ENCODE measurements at places on chromosomes 7 and 10.

DNA sequence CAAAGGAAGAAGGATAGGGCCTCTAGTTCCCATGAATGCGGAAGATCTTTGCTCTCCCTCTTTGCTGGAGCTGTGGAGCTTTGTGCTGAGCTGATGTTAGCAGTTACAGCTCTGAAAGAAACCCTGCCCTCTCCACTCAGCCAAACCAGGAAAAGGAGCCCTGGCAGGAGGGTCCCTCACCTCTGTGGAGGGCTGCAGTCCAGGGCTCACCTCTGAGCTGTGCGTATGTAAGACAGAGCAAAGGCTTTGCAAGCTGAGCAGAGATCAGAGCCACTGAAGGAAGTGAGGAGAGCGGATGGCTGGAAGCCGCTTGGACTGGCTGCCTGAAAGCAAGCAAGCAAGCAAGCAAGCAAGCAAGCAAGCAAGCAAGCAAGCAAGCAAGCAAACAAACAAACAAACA lies 84.7 kb downstream of the RAMP3 start:
- DNase-seq = no peak

- DNase-seq = no peak
Observed at GRCh38 chr7:30433082-30433481, 45.5 kb downstream of the NOD1 start.

- no peak for DNase-seq
Observed at GRCh38 chr7:151248346-151249033, at the start of gene SMARCD3. SMARCD3 (minus strand) TSS chr7:151248694; CDS start chr7:151248562, 132 bp downstream.

DNA sequence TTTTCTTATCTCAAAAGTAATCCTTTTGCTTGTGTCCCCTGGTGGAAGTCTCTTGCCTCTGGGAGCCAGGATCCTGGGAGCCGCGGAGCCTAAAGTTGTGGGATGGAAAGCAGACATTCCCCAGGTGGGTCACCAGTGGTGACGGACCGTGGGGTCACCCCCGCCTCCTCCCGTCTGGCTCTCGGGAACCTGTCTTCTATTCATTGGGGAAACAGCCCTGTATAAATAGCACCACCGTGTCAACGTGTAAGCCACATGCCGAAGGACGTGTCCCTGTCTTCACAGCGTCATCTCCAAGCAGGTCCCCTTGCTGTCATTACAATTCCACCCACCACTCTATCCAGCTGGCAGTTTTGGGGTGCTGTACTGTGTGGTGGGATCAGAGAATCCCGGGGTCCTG lies 87.5 kb downstream of the ELFN1 start:
- DNase-seq = no peak

- DNase-seq = no peak
Observed at GRCh38 chr10:24915304-24915703, 37.1 kb downstream of the PRTFDC1 start.

DNA sequence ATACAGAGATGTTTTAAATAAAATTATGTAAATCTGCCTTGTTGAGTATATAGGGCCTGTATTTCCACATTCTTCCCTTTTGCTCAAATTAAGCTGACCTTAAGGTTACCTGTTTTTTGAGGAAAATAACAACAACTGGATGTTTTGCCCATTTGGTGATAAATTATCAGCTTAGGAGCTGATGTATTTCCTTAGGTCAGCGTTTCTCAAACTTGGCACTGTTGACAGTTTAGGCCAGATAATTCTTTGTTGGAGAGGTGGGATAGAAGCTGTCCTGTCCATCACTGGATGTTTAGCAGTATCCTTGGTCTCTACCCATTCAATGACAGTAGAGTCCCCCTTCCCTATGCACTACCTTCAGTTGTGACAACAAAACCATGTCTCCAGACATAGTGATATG lies 7.2 kb downstream of the GSTO2 start:
- DNase-seq = no peak

DNA sequence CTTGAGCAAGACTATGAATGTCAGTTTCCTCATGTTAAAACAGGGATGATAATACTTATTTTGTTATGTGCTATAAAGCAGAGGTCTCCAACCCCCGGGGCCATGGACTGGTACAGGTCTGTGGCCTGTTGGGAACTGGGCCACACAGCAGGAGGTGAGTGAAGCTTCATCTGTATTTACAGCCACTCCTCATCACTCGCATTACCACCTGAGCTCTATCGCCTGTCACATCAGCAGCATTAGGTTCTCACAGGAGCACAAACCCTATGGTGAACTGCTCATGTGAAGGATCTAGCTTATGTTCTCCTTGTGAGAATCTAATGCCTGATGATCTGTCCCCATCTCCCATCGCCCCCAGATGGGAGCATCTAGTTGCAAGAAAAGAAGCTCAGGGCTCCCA lies 365.3 kb upstream of the SMIM30 start:
- no peak for DNase-seq
